ENCODE measurements at places on chromosomes 11 and 22. TPM values are rescaled to one million over a fixed set of nuclear protein-coding genes. Genes with fewer than 3 reads are reported as not detected.
A peak's percentile ranks its signal among the peaks of the same experiment; 100 is the strongest.

The DEFB108B gene
- not detected for total RNA-seq

The EFCAB6 gene
- total RNA-seq: 2.3 TPM

The CASP4 gene
- not detected for total RNA-seq

The MGAT3 gene
- 20.3 TPM for total RNA-seq

The MEI1 gene
- total RNA-seq: 0.16 TPM

The TESMIN gene
- total RNA-seq: 4.2 TPM

The CNIH2 gene
- total RNA-seq: 46.0 TPM

DNA sequence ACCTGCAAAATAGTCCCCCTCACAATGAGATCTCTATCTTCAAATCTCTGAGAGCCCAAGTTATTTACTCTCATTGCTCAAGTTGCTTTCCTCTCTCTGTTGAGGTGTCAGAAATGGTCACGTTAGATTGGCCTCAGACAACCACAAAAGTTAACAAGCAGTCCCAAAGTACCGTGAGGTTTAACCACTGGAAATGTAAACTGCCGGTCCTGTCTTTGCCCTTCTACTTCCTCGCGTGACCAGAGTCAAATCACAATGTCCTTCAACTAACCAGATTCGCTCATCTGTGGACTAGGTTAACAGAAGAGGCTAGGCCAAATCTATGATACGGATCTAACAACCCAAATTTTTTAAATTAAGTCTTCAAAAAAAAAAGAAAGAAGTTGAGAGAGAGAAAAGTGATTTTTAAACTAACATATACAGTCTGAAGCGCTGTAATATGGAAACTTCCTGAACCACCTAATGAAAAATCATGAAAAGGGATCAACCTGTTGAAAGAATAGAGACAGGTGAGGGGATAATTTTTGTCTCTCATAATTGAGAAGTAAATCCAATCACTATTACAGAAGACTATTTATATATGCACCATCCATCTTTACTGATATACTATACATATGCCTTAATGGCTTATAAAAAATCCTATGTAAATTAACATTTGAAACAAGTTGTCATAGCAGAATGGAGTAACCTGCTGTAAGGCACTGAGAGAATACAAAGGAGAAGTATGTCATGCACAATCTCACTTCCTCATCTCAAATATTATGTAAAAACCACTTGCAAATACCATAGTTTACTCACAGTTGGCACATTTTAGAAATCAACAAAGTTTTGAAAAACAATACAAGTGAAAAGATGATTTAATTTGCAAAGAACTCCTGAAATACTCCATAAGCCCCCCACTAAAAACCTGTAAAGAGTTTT lies 3.3 kb upstream of the JAML start:
- no peaks in the 10 kb centered on the region for H3K4me1 ChIP-seq
- no peaks in the 10 kb centered on the region for H3K36me3 ChIP-seq
- DNase-seq: no peak
- peaks cover 49% of the 10 kb centered on the region for H3K27me3 ChIP-seq

GRCh38 chr11:45043755-45044475 lies 93.2 kb upstream of the TP53I11 start:
- H3K27me3 ChIP-seq: peaks cover 3% of the 10 kb centered on the region
- H3K27ac ChIP-seq: no peak overlapping the region
- H3K4me3 ChIP-seq: no peak overlapping the region
- no peak for DNase-seq
- H3K36me3 ChIP-seq: no peaks in the 10 kb centered on the region

DNA sequence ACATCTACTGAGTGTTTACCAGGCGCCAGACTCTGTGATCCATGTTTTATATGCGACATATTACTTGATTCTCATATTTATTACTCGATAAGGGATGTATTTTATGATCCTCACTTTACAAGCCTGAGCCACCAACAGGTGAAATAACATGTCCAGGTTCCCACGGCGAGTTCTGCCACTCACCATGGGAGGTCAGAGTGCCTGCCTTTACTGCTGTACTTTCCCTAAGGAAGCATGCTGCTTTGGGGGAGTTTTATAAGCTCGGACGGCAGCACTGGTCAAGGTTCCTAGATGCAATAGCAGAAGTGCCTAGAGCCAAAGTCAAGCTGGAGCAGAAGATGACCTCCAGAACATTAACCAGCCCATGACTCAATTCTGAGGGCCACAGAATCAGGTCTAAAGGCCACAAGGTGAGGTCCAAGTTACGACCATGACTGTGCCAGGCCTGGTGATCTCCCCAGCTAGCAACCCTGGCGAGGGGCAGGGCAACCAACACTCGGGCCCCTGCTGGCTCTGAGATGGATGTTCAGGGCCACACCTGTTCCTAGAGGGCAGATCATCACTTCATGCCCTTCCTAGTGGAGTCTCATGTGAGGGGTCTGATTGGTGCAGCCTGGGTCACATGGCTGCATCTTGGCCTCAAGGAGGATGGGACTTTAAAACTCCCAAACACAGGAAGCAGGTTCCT lies 14.2 kb downstream of the IFT27 start:
- no peak overlapping the region for H3K4me3 ChIP-seq
- H3K36me3 ChIP-seq: peaks cover 11% of the 10 kb centered on the region
- H3K4me1 ChIP-seq: no peaks in the 10 kb centered on the region
- peaks cover 6% of the 10 kb centered on the region for H3K27me3 ChIP-seq
- no peak overlapping the region for H3K27ac ChIP-seq

- no peaks in the 10 kb centered on the region for H3K4me1 ChIP-seq
- H3K27me3 ChIP-seq: no peaks in the 10 kb centered on the region
- H3K4me3 ChIP-seq: no peak overlapping the region
- H3K36me3 ChIP-seq: no peaks in the 10 kb centered on the region
- no peak overlapping the region for H3K27ac ChIP-seq
- no peak for DNase-seq
Observed at GRCh38 chr11:112718483-112718882, 242.7 kb upstream of the NCAM1 start.

DNA sequence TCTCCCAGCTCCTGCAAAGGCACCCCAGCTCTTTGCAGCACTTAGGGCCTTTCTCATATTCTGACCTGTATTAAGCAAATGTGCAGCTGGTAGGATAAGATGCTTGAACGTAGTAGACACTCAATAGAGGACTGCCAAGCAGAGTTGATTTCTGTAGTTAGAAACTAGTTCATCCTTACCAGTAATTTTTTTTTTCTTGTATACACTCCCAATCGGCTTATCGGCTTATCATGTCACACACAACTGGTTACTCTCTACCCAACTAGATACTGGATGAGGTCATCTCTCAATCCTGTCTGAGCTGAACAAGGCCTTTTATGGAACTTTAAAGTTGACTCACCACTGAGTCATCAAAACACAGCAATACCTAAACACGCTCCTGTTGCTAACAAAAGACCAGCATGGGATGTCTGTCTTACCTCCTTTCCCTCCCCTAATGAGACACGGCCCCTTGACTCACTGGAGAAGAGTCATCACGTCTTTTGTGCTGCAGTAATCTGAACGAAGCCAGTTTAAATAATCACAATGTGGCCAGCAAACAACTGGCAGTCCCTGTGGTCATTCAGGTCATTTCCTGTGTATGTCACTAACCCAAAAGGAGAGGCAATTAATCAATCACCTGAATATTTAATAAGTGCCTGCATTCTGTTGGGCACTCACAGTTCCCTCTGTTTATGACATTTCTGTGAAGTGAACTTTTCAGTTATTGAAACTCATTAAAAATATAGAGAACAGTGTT lies 7.5 kb upstream of the WEE1 start:
- no peak for DNase-seq
- H3K4me1 ChIP-seq: peaks cover 38% of the 10 kb centered on the region
- H3K27ac ChIP-seq: peak overlapping the region; percentile 97
- H3K36me3 ChIP-seq: peaks cover 8% of the 10 kb centered on the region

DNA sequence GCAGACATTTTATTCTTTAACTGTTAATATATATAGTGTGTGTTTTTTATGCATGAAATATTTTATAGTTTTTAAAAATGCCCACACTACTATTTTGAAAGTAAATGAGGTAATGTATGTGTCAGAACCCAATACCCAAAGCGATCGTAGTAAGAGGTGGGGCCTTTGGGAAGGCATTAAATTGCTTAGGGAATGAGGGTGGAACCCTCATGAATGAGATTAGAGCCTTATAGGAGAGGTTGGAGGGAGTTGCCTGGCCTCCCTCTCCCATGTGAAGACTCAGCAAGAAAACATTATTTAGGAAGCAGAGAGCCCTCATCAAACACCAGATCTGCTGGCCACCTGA lies 11.1 kb downstream of the KLHL35 start:
- peaks cover 4% of the 10 kb centered on the region for H3K27me3 ChIP-seq
- peaks cover 4% of the 10 kb centered on the region for H3K36me3 ChIP-seq
- DNase-seq: no peak
- peaks cover 30% of the 10 kb centered on the region for H3K4me1 ChIP-seq
- H3K27ac ChIP-seq: no peak overlapping the region

- H3K36me3 ChIP-seq: no peaks in the 10 kb centered on the region
- peaks cover 39% of the 10 kb centered on the region for H3K4me1 ChIP-seq
- no peaks in the 10 kb centered on the region for H3K27me3 ChIP-seq
- no peak overlapping the region for H3K27ac ChIP-seq
Observed at GRCh38 chr11:73536961-73537360, 61.0 kb downstream of the FAM168A start.

DNA sequence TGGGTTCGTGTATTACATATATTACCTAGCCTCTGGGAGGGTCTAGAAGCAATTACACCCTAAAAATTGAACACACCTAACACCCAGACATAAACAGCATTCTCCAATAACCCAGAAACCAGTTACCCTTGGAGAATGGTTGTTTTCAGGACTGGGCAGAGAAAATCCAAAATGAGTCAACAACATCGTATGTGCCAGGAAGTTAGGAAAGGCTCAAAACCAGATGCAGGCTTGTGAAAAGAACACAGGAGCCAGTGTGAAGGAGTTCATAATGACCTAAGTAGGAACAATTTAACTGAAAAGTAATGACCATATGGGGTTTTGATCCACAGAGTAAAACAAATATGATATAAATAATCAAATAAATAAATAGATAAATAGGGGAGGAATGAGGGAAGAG lies 5.1 kb upstream of the CLPB start:
- no peaks in the 10 kb centered on the region for H3K36me3 ChIP-seq
- peaks cover 2% of the 10 kb centered on the region for H3K4me1 ChIP-seq
- peaks cover 2% of the 10 kb centered on the region for H3K27me3 ChIP-seq
- DNase-seq: no peak

DNA sequence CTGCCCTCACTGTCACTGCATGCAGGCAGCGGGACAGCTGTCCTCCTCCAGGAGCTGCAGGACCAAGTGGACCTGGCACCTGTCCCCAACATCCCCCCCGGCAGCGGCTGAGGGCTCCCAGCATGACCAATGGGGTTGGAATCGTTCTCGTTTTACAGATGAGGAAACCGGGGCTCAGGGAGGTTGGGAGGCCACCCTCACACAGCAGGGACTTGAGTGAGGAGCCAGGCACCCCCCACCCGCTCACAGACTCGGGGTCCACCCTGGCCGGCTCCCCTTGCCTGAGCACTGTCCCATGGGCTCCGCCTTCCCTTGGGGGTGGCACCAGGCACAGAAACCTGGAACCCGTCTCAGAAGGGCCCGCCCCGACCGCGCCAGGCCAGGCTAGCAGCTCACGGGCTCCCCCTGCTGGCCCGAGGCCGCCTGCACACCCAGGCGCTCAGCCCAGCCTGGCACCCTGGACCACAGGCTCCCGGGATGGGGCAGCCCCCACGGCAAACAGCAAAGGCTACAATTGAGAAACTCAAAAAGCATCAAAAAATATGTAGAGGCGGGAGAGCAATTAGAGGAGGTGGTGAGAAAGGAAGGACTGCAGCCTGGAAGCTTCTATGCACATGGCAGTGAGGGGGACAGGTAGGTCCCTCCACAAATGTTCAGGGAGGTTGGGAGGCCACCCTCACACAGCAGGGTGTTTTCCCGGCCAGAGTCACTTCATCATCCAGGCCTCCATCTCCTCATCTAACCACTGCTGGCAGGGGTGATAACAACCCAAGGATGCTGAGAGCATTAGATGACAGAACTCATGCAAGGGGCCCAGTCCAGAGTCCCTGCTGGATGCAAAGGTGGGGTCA lies 12.8 kb downstream of the MACROD1 start:
- no peaks in the 10 kb centered on the region for H3K36me3 ChIP-seq
- no peak overlapping the region for H3K4me3 ChIP-seq
- H3K27ac ChIP-seq: no peak overlapping the region
- peaks cover 14% of the 10 kb centered on the region for H3K4me1 ChIP-seq

GRCh38 chr11:36388951-36389350 lies 92.9 kb downstream of the PRR5L start:
- no peaks in the 10 kb centered on the region for H3K27me3 ChIP-seq
- H3K36me3 ChIP-seq: no peaks in the 10 kb centered on the region
- H3K4me3 ChIP-seq: peak overlapping the region; percentile 18
- H3K27ac ChIP-seq: no peak overlapping the region
- DNase-seq: no peak

GRCh38 chr11:125376117-125376516 lies 119.9 kb downstream of the FEZ1 start:
- H3K36me3 ChIP-seq: peaks cover 2% of the 10 kb centered on the region
- no peak overlapping the region for H3K27ac ChIP-seq
- no peak overlapping the region for H3K4me3 ChIP-seq

- no peaks in the 10 kb centered on the region for H3K27me3 ChIP-seq
- DNase-seq: no peak
- H3K4me1 ChIP-seq: peaks cover 10% of the 10 kb centered on the region
- H3K36me3 ChIP-seq: no peaks in the 10 kb centered on the region
Observed at GRCh38 chr22:30600921-30601320, 6.1 kb upstream of the TCN2 start.

DNA sequence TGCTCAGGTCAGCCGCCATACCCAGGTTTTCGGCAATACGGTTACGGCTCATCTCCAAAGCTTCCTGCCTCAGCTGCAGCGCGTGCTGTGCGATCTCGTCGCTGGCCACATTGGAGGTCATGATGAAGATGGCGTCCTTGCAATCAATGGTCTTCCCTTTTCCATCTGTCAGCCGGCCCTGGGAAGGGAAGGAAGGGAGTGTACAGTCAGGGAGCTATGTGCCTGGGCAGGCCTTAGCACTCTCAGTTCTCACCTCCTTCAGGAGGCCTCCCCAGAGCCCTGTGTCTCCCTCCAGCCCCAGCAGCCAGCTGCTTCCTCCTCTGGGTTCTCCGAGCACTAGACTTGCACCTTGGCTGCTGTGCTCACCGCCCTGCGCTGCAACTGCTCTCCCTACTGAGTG lies 51.5 kb upstream of the PHOX2A start:
- H3K4me3 ChIP-seq: no peak overlapping the region
- no peaks in the 10 kb centered on the region for H3K4me1 ChIP-seq
- no peak for DNase-seq
